ENCODE measurements at places on chromosomes 16 and 17. TPM values are rescaled to one million over a fixed set of nuclear protein-coding genes. Genes with fewer than 3 reads are reported as not detected.

CA5A gene
- total RNA-seq: 0.72 TPM

LYRM1 gene
- 40.0 TPM for total RNA-seq

MYL4 gene
- total RNA-seq: 48.9 TPM

CCL7 gene
- total RNA-seq: 2.6 TPM

SULT1A1 gene
- total RNA-seq: 1.7 TPM

MYH11 gene
- 1,356 TPM for total RNA-seq

CD300LB gene
- total RNA-seq: 0.24 TPM

TMIGD1 gene
- total RNA-seq: not detected

CDK3 gene
- not detected for total RNA-seq

SRR gene
- 8.2 TPM for total RNA-seq

ARHGDIG gene
- 18.3 TPM for total RNA-seq

IRX5 gene
- total RNA-seq: 5.1 TPM

HS3ST3B1 gene
- total RNA-seq: 0.72 TPM

KRTAP2-2 gene
- 8.4 TPM for total RNA-seq

PKMYT1 gene
- 6.0 TPM for total RNA-seq

NQO1 gene
- total RNA-seq: 15.2 TPM

ARHGAP23 gene
- 10.8 TPM for total RNA-seq

EIF3CL gene
- 75.1 TPM for total RNA-seq

SPNS3 gene
- not detected for total RNA-seq

SOX8 gene
- total RNA-seq: 5.8 TPM

Data from umbilical cord (tissue), 2 donors.